ENCODE measurements at places on chromosomes 2 and 18.

- no peak for DNase-seq
Observed at GRCh38 chr18:7168408-7168807, 50.8 kb upstream of the LAMA1 start.

GRCh38 chr2:68491582-68491981, 24.2 kb downstream of the APLF start:
- DNase-seq, result no peak

- no peak for DNase-seq
Observed at GRCh38 chr2:219293736-219294231, 14.6 kb downstream of the DNAJB2 start.

DNA sequence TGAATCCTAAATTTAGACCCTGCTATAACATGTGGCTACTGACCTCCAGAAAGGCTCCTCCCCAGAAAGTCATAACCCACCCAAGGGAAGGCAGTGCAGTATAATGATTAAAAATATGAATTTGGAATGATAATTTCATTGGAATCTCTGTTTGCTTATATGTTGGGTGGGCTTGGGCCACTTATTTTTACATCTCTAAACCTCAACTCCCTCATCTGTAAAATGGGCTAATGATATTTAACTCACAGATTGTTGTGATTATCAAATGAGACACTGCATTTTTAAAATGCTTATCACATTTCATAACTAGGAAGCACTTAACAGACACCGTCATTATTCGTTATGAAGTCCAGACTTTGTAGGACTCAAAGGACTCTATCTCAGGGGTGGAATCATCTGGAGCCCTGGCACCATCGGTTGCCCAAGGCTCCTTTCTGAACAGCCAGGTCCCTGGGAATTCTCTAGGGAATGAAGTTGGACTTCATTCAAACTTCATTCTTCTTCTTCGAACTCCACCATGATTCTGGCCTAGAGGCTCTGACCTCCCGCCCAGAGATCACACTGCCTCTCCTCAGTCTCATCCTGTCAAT, 33.1 kb upstream of the RMDN2 start:
- DNase-seq, result no peak

DNA sequence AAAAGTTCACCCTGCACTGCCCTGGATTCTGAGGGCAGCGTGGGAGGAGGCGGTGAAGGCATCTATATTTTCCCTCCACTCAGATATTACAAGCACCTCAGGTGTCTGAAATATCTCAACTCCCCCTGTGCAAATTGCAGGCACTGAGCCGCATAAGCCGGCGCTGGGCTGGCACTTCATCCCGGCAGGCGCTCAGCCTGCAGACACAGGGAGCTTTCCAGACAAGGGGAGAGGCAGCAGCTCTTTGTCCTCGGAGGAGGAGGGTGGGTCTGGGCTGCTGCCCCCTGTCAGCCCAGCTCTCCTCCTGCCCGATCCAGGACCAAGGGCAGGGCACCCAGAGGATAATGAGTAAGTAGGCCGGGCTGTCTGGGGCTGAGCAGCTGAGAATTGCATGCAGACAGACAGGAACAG, 189.3 kb upstream of the MYT1L start:
- DNase-seq, result no peak

DNA sequence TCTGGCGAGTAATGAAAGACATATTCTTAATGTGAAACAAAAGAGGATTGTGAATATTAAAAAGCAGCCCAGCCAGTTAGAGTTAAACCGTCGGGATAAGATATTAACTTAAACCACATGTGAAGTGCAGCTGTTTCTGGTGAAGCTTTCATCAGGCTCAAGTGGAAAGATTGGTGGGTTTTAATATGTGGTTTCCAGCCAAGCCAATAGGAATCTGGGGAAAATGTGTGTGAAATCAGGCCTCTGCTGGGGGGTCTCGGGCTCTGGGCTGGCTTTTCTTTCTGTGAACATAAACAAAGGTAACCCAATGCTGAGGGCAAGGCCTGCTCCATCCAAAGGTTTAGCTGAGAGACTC, 279.6 kb downstream of the SLC4A3 start:
- no peak for DNase-seq

- DNase-seq, result no peak
Observed at GRCh38 chr2:58967736-58968135, 726.6 kb upstream of the FANCL start.

Data from activated CD4-positive, alpha-beta T cell treated with anti-CD3 and anti-CD28 coated beads for 1 hour (primary cell).